ENCODE measurements at places on chromosomes 13 and 19.

DNA sequence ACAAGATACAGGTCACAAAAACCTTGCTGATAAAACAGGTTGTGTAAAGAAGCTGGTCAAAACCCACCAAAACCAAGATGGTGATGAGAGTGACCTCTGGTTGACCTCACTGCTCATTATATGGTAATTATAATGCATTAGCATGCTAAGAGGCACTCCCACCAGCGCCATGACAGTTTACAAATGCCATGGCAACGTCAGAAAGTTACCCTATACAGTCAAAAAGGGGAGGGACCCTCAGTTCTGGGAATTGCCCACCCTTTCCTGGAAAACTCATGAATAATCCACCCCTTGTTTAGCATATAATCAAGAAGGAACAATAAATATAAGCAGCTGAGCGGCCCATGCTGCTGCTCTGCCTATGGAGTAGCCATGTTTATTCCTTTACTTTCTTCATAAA is 434.1 kb downstream of the ZNF536 start:
- DNase-seq: no peak

- no peak for DNase-seq
These were observed 9.4 kb downstream of the OPA3 start for GRCh38 chr19:45575216-45575615.

GRCh38 chr19:38394488-38394887 is 6.0 kb downstream of the SPRED3 start:
- no peak for DNase-seq

DNA sequence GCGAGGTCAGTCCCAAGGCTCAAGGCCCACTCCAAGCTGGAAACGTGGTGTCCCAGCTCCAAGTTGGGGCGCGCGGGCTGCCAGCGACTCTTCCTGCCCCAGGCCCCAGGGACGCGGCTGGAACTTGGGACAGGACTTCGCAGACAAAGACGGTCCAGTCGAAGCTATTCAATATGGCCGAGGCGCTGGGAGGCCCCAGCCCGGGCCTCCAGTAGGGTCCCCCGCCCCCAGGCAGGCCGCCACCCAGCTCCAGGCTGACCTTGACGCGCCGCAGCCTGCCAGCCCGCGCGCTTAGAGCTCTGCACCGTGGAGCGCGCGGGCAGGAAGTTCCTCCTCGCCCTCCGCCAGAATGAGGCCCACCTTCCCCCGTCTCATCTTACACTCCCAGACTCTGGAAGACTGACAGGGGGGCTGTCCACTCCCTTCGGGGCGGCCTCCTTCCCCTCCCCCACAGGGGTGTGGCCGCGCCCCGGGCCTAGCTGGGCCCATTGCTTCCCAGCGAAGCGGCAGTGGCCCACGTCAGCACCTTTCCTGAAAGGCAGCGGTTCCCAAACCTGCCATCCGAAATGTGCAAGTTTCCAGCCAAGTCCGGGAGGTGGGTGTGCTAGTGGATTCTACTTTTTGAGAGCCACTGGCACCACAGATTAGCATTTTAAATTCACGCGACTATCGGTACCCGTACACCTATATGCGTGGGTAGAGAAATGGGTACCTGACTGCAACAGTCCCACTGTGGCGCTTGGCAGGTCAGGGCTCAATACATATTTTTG is at the start of gene CCDC8:
Gene CCDC8, minus strand, starts transcription at position 303 of the 770 bp plus-strand sequence. CDS start 754 bp downstream, outside the sequence.
- no peak for DNase-seq

- no peak for DNase-seq
These were observed 1600.9 kb upstream of the MIR17HG start for GRCh38 chr13:89746554-89746953.

DNA sequence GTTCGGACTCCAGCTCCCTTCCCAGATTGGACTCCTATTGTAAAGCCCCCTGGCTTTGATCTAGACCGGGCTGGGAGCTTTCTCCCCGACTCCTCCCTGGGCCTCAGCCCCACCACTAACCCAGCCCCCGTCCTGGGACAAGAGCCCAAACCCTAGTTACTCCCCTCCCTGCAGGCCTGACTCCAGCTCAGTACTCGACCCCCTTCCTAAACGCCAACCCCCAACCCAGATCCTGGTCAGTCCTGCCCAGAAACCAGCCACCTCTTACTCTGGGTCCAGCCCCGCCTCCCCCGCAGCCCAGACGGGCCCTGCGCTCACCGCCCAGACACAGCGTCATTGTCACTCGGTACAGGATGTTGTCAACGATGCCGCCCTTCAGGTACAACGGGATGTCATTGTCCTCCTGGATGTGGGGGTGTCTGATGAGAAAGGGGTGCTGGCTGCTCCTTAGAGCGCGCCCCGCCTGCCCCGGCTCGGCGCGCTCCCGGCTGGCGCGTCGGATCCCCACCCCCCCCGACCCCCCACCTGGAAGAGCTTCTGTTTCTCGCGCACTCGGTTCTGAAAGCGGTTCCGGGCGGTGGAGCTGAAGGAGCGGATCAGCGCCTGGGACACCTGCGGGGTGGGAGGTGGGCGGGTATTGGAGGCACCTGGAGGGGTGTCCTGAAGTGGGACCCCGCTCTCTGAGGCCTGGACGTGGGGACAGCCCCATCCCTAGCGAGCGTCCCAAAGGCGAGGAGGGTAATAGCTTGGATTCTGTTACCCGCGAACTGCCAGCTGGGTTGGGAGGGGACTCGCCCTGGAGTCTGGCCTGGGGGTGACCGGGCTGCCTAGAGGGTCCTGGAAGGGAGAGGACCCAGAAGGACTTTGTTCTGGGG is 866 bp downstream of the COX7A1 start:
- no peak for DNase-seq

DNA sequence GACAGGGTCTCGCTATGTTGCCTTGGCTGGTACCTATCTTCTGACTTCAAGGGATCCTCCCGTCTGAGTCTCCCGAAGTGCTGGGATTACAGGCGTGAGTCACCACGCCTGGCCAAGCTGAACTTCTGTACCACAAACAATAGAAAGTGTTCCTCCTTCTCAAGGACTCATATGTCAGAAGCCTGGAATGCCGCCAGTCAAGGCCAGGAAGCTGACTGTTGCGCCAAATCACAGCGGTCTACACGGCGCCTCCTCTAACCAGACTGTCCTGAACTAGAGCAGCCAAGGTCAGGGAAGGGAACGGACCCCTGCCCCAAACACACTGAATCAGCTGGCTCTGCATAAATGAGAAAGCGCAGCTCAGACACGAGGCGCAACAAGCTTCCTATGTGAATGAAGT is 14.6 kb downstream of the RAB20 start:
- DNase-seq: no peak

DNA sequence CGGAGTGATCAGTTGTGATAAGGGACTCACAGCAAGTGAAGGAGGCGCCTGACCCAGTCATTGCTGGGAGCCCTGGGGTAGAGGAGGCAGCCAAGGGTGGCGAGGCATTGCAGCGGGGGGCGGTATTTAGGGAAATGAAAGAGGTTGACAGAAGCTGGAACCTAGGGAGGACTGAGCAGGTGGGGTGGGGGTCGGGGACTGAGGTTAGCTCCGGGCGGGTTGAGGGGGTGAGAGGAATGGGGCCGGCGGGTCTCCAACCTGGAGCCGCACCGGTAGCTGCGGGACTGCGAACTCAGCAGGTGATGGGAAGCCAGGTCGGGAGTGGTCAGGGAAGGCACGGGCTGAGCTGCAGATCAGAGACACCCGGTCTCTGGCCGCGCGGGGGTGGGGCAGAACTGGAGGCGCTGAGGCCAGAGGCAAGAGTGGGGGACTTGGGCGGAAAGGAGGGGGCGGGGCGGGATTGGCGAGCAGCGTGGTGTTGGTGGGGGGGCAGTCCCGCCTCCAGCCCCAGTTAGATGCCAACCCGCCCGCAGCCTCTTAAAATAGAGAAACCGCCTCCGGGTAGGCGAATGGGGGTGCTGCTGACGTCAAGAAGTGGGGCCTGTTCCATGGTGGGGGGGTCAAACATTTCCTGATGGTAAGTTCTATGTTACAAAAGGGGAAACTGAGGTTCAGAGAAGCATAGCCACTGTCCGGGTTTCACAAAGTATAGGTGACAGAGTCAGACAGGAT is 1.5 kb downstream of the MAST3 start:
- DNase-seq: no peak

GRCh38 chr13:73179650-73180274 is 121.0 kb downstream of the KLF5 start:
- no peak for DNase-seq

DNA sequence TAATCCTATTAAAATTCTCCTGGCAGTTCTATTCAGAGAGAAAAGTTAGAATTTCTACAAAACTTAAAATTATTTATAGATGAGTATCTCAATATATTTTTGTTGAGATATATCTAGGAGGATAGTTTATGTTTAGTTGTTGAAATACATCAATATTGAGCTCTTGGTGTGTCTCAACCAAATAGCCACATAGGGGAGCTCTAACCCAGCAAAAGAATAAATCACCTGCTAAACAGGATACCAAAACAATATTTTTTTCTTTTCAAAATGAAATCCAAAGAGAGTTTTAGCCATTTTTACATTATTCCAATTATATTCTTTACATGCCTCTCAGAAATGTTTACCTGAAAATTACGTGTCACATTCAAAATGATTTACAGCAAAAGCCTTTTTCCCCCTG is 954.7 kb downstream of the SLITRK6 start:
- DNase-seq: no peak

DNA sequence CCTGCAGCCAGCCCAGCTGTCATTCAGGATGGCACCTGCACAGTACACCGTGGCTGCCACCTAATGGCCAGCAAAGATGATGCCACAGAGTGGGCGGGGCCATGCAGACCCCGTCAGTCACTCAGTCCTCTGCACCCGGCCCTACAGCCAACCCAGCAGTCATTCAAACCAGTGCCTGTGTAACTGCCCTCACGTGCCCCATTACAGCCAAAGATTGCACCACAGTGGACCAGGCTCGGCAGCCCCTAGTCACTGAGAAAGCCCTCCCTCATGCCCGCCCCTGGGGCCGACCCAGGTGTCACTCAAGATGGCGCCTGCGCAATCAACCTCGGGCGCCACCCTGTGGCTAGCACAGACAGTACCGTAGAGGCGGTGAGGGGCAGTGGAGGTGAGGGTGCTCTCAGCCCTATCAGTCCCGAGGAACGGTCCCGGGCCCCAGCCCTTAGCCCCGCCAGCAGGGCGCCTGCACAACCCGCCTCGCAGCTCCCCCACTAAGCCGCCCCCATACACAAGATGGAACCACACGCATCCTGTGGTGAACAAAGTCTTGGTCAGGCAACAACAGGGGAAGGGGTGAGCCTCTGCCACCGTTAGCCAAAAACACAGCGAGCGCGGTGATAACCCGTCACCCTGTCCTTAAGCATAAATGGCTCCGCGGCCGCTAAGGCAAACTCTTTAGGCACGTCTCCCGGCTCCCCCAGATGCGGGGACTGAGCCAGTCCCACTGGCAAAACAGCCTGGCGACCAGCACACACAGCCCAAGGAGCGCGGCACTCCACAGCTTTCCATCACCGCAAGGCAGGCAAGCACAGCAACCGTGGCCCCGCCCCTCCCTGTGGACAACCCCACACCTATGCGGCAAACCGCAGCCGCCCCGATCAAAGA is 2.3 kb downstream of the PEG3 start:
- no peak for DNase-seq

GRCh38 chr19:2532252-2533071 is 56.5 kb downstream of the GADD45B start:
- no peak for DNase-seq

DNA sequence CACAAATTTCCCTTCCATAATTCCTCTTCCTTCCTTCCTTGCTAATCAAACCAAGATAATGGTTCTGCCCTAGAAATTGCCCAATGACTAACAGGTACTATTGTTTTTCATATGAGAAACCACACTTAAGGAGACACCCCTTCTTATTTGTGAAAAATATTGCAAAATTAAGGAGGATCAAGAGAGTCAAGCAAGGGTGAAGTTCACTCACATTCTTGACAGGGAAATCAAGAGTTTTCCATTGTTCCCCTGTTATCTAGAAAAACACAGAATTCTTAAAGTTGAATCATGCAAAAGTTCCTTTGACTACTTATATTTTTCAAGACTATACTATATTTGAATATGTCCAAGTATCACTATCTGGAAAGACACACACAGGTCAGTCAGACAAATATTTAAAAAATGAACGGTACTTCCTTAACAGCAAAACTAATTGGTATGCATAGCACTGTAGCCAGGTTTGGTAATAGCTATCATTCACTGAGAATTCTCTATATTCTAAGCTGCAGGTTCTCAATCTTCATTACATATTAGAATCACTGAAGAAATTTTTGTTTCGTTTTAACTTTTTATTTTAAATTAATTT is 897.2 kb downstream of the DIAPH3 start:
- DNase-seq: no peak
